Jurkat, Clone E6-1 (cell line): ENCODE measurements at places on chromosomes 6 and 20.

DNA sequence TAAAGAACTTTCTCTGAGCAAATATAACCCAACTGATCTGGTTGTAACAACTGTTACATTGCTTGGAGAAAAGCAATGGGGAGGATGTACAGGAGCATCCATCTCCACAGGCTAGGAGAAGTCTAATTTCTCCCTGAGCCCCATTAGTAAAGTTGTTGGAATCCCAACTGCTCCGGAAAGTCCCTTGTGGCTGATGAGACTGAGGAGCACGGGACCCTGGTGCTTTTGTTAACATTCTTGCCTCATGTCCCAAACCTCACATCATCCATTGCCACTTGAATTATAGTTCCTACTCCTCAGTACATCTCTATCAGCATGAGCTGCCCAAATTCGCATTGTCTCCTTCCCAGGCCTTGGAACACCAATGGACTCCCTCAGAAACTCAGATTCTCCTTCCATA is 260.6 kb upstream of the BMP2 start:
- no peak for DNase-seq

DNA sequence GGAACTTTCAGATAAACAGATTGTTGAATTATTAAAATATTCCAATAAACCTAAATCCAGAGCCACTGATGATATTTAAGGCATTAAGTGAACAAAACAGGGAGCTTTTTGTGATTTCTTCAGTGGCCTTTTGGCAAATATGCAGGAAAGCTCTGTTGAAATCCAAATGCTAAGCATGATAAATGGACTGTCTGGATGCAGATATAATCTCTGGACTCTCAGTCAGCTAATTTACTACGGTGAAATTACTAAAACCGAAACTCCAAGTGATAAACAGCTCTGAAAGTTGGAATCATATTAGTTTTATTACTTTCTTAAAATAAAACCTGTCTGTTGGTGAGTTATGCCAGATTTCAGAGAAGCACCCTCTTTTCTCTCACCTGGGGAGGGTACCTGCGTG is 120.3 kb downstream of the IMPG1 start:
- no peak for DNase-seq

GRCh38 chr6:156517088-156517487 is 260.1 kb upstream of the ARID1B start:
- DNase-seq: no peak

DNA sequence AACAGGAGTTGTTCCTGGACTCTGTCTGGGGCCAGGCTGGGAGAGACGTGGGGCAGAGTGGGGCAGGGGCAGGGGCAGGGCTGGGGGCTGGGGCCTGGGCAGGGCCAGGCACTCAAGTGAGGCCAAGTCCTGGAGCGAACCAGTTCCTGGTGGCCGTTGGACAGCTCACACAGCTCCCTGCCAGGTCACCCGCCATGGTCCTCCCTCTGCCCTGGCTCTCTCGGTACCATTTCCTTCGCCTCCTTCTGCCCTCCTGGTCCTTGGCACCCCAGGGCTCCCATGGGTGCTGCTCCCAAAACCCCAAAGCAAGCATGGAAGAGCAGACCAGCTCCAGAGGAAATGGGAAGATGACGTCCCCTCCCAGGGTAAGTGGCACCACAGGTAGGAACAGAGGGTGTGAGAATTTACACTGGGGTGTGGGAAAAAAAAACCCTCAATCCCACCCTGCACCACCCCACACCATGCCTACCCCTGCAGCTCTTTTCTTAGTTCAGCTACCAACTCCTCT is at the start of gene MCCD1:
MCCD1 (plus strand) TSS at position 142 of the 508 bp plus-strand sequence; CDS start at position 195, 53 bp downstream.
- no peak for DNase-seq

GRCh38 chr6:144793744-144794143 is 508.6 kb downstream of the UTRN start:
- DNase-seq: no peak
